ENCODE measurements at places on chromosomes 2 and 18.
A peak's percentile ranks its signal among the peaks of the same experiment; 100 is the strongest.

GRCh38 chr2:134999521-134999920 is 47.7 kb downstream of the MAP3K19 start:
- no peaks in the 10 kb centered on the region for H3K36me3 ChIP-seq
- H3K4me3 ChIP-seq = no peak overlapping the region
- peaks cover 2% of the 10 kb centered on the region for H3K27me3 ChIP-seq
- H3K27ac ChIP-seq = no peak overlapping the region
- DNase-seq = no peak
- peaks cover 5% of the 10 kb centered on the region for H3K4me1 ChIP-seq

GRCh38 chr2:140873915-140874531 is 1256.8 kb downstream of the LRP1B start:
- H3K4me1 ChIP-seq = no peaks in the 10 kb centered on the region
- no peak for DNase-seq
- H3K27me3 ChIP-seq = no peaks in the 10 kb centered on the region

- H3K27ac ChIP-seq = peak overlapping the region; percentile 80
- H3K4me3 ChIP-seq = peak overlapping the region; percentile 91
- no peaks in the 10 kb centered on the region for H3K27me3 ChIP-seq
- H3K4me1 ChIP-seq = peaks cover 32% of the 10 kb centered on the region
- DNase-seq = peak; percentile 45
Observed at GRCh38 chr2:196160101-196160500, 11.3 kb downstream of the STK17B start.

GRCh38 chr2:127226520-127227263 is 6.6 kb upstream of the CYP27C1 start:
- H3K27me3 ChIP-seq = peaks cover 8% of the 10 kb centered on the region
- H3K4me3 ChIP-seq = no peak overlapping the region
- H3K36me3 ChIP-seq = no peaks in the 10 kb centered on the region
- no peak for DNase-seq
- H3K27ac ChIP-seq = no peak overlapping the region
- no peaks in the 10 kb centered on the region for H3K4me1 ChIP-seq

DNA sequence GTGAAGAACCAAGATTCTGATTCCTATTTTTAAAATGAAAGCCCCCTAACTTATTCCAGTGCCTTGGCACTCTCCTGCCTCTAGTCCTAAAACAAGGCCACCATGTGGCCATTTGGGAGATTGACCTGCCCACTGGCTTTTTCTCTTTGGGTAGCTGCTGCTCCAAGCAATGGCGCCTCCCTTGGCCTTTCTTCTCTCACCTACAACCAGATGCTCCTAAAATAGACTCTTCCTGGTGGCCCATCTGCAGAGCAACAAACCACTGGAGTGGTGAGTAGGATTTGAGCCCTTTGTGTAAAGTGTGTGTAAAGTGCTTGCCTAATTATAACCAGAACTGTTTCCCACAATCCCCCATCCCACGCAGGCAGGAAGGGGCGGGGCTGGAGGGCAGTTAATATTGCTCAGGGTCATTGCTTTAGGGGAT is 114.2 kb downstream of the FHOD3 start:
- H3K27ac ChIP-seq = no peak overlapping the region
- H3K4me1 ChIP-seq = no peaks in the 10 kb centered on the region
- H3K27me3 ChIP-seq = peaks cover 3% of the 10 kb centered on the region
- DNase-seq = no peak
- no peaks in the 10 kb centered on the region for H3K36me3 ChIP-seq

DNA sequence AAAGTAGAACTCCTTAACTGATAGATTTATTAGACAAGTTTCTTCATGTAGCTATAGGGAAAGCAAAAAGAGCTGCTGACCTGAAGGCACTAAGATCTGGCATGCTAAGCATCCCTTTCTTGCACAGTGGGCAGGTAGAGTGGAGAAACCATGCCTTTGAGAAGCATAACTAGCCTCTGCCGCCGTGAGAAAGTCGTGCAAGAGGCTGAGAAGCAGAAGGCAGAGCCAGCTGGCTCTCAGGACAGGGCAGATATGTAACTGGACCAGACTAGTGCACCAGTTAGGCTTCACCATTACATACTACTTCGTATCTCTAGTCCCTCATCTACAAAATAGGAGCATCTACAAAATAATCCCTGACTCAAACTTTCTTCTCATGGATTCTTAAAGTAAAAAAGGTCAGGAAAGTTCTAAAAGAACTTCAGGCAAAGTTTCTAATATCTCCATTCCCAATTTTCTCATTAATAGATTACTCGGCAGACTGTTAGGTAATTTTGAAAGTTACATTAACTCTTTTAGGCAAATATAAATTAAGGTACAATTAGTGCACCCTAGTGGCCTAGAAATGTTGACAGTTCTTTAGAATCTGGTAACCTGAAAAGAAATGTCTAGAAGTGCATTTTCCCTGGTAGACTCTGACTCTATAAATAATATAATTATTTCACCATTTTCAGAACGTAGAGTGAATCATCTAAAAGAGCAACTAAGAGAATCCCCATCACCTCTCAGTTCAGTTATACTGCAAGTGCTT is 10.3 kb downstream of the ERBB4 start:
- H3K27ac ChIP-seq = no peak overlapping the region
- H3K27me3 ChIP-seq = no peaks in the 10 kb centered on the region
- no peak overlapping the region for H3K4me3 ChIP-seq
- no peaks in the 10 kb centered on the region for H3K4me1 ChIP-seq
- H3K36me3 ChIP-seq = no peaks in the 10 kb centered on the region

GRCh38 chr2:234107861-234108260 is 57.4 kb downstream of the SPP2 start:
- H3K36me3 ChIP-seq = no peaks in the 10 kb centered on the region
- no peaks in the 10 kb centered on the region for H3K27me3 ChIP-seq
- DNase-seq = no peak
- no peak overlapping the region for H3K27ac ChIP-seq

DNA sequence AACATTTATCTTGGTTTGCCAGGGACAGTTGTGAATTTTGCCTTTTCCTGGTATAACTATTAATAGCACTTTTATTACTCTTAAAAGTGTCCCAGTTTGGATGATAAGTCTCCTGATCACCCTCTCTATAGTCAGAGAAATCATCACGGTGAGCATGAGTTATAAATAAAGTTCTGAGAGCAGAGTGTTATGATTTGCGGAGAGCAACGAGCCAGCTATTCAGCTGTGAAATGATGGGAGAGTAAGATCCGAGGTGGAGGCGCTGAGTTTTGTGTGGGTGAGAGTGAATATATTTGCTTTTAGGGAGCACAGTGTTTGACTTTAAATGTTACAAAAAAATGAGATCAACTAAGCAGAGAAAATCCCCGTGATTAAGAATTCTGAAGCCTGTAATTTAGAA is 179.6 kb downstream of the DSC3 start:
- H3K27ac ChIP-seq = no peak overlapping the region
- no peaks in the 10 kb centered on the region for H3K27me3 ChIP-seq
- no peak for DNase-seq
- H3K36me3 ChIP-seq = no peaks in the 10 kb centered on the region
- H3K4me3 ChIP-seq = no peak overlapping the region
- no peaks in the 10 kb centered on the region for H3K4me1 ChIP-seq

DNA sequence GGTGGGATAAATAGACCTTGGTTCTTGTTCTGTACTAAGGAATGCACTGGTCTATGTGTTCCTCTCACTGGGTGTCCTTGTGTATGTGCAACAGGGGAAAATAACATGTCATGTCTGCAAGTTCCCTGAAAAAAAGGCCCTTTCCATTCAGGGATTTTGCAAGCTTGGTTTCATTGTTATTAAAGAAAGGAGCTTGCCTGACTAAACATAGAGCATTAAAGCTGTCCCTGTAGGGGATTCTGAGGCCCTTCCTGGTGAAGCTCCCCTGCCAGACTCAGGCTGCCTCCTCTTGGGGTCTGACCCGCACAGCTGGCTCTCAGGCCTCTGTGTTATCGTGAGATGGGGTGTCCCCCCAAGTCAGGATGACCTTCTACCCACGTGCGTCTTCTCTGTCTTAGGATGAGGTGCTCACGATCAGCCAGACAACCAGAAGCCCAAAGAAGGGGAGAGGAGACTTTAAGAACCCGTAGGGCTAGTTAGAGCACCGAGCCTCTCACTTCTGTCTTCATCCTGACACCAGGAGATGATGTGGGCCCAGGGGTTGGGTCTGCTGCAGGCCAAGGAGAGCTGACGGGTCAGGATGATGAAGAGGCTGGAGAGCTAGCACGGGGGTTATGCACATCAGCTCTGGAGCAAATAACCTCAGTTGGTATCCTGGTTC is 21.2 kb downstream of the CAPG start:
- no peak overlapping the region for H3K4me3 ChIP-seq
- peaks cover 52% of the 10 kb centered on the region for H3K36me3 ChIP-seq
- H3K27ac ChIP-seq = no peak overlapping the region
- H3K4me1 ChIP-seq = peaks cover 15% of the 10 kb centered on the region

DNA sequence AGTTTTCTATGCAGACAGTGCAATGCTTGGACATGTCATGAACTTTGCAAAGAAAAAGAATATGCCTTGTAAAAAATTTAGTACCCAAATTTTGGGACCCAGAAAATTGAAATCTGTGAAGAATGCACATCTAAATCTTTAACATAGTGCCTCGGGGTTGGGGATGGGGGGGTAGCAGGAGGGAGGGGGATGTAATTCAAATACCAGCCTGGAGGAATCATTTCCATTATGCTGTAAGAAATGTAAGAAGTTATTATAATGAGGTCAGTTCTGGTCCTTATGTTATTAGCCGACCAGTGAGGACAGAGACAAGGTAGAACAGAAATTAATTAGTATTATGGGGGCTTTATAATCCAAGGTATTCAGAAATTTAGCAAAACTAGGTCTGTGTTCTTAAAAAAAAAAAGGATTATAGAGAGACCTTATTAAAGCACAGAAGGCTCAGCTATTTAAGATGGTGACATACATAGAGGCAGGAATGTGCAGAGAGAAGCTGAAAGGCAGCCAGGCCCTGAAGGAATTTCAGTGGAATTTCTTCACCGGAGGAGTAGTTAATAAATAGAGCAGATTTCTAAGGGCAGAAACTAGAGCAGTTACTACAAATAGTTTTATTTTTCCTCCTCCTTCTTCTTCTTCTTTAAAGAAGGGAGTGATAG is 89.0 kb upstream of the RBMS1 start:
- H3K27ac ChIP-seq = no peak overlapping the region
- no peaks in the 10 kb centered on the region for H3K36me3 ChIP-seq
- no peaks in the 10 kb centered on the region for H3K27me3 ChIP-seq
- H3K4me3 ChIP-seq = no peak overlapping the region
- peaks cover 5% of the 10 kb centered on the region for H3K4me1 ChIP-seq

GRCh38 chr18:415617-416612 is 84.6 kb downstream of the COLEC12 start:
- no peak overlapping the region for H3K27ac ChIP-seq
- no peak for DNase-seq
- H3K4me1 ChIP-seq = no peaks in the 10 kb centered on the region

DNA sequence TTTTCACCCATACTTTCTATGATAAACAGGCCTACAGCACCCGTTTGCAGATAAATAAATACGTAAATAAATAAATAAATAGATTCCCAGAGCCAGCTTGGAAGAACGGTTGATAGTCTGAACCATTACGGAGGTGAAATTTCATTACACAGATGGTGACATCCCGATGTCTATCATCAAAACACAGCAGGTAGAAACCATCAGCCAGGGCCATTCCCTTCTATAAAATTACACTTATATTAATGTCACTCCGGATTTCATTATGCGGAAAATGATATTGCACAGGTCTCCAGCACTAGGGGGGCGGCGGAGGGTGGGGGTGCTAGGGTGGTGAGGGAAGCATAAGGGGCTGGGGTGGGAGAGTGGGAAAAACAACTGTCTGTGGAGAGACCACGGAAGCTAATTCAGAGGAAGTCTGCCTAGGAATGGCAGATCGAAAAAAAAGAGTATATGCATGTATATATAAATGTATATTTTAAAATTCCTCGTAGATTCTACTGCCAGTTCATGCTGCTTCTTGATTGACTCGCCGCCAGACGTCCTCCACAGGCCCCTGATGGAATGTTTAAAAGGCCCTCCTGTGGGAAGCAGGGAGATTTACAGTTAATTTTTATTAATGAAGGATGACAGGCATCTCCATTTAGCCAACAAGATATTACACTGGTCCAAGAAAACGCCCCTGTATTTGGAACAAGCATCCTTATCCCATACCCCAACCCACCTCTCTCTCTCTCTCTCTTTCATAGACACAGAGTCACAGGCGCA is 1906.0 kb upstream of the PIK3C3 start:
- H3K36me3 ChIP-seq = no peaks in the 10 kb centered on the region
- no peaks in the 10 kb centered on the region for H3K27me3 ChIP-seq
- no peak for DNase-seq
- H3K4me3 ChIP-seq = no peak overlapping the region
- H3K27ac ChIP-seq = no peak overlapping the region
- H3K4me1 ChIP-seq = no peaks in the 10 kb centered on the region

DNA sequence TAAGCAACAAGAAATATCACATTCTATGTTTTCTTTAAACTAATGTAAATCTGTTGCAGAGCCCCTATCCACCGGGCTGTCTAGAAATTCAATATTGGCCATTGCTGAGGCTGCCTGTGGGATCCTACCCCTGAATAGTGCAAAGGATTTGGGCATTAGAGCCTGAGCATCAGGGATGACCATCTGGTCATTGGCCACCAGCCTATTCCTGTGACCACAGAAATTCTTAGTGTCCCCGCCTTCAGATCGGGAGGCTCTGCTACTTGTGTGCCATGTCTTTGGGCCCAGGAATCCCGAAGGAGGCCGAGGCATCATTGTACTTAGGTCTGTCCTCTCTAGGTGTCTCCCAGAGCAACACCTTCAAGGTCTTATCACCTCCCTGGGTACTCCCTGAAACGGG is 73.8 kb downstream of the HRH4 start:
- H3K27ac ChIP-seq = no peak overlapping the region
- H3K36me3 ChIP-seq = no peaks in the 10 kb centered on the region
- H3K4me1 ChIP-seq = no peaks in the 10 kb centered on the region
- peaks cover 6% of the 10 kb centered on the region for H3K27me3 ChIP-seq
- DNase-seq = no peak
- no peak overlapping the region for H3K4me3 ChIP-seq

DNA sequence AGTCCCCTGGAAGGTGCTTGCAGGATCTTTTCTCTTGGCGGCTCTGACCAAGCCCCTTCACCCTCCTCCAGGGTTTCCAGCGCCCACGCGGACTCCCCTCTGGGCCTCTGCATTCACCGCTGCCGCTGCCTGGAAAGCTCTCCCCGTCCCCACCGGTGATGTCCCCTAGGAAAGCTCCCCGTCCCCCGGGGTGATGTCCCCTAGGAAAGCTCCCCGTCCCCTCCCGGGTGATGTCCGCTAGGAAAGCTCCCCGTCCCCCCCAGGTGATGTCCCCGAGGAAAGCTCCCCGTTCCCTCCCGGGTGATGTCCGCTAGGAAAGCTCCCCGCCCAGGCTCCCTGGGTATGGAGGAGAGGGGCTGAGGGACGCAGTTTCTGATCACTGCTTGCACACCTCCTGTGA is 27.9 kb downstream of the ZAP70 start:
- H3K36me3 ChIP-seq = peaks cover 50% of the 10 kb centered on the region
- no peak overlapping the region for H3K4me3 ChIP-seq

- H3K36me3 ChIP-seq = no peaks in the 10 kb centered on the region
- H3K4me1 ChIP-seq = no peaks in the 10 kb centered on the region
- H3K4me3 ChIP-seq = no peak overlapping the region
- H3K27ac ChIP-seq = no peak overlapping the region
- H3K27me3 ChIP-seq = no peaks in the 10 kb centered on the region
Observed at GRCh38 chr2:120576509-120577474, 158.9 kb upstream of the GLI2 start.

- H3K27me3 ChIP-seq = no peaks in the 10 kb centered on the region
- H3K36me3 ChIP-seq = no peaks in the 10 kb centered on the region
- no peaks in the 10 kb centered on the region for H3K4me1 ChIP-seq
- DNase-seq = no peak
Observed at GRCh38 chr2:45793305-45793962, 142.0 kb downstream of the PRKCE start.
